ENCODE measurements at places on chromosomes 12 and 14.

GRCh38 chr14:104503691-104504090, 75.9 kb upstream of the C14orf180 start:
- DNase-seq, result no peak

- no peak for DNase-seq
Observed at GRCh38 chr14:94113908-94114588, 3.5 kb downstream of the IFI27 start.

DNA sequence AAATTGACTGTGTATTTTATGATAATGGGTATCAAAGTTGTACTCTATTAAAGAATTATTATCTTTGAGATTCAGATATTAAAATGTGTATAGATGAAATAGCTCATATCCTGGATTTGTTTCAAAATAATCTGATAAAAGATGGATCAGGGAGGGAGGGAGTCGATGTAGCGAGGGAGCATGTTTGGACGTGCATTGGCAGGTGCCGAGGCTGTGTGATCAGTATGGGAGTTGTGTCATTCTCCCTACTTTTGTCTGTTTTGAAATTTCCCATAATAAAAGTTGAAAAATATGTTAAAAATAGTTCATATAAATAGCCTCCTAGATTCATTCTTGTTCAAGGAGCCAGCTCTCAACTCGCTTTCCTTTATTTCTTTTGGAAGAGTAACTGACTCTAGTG, 171.6 kb upstream of the HIF1A start:
- DNase-seq, result no peak

GRCh38 chr14:104976198-104977007, 1.8 kb downstream of the AHNAK2 start:
- peak; percentile 72 for DNase-seq

DNA sequence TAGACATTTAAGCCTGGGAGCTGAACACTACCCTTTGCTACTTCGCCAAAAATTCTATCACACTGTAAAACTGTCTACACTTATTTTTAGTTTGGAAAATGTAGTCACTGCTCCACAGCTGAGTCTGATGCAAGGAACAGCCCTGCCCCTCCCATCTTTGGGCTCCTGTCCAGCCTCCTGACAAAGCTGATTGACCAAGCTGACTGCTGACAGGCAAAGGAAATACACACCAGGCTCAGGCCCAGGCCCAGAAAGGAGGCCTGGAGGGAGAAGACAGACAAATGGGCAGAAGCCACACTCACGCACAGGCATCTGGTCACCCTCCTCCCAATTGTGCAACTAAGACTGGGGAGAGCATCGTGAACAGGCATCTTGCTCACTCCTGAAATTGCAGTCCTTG, 55.3 kb downstream of the ISCA2 start:
- no peak for DNase-seq

- DNase-seq, result no peak
Observed at GRCh38 chr12:6818222-6818621, 3.4 kb upstream of the GPR162 start.

GRCh38 chr14:77195766-77196165, 14.2 kb downstream of the TMEM63C start:
- no peak for DNase-seq

DNA sequence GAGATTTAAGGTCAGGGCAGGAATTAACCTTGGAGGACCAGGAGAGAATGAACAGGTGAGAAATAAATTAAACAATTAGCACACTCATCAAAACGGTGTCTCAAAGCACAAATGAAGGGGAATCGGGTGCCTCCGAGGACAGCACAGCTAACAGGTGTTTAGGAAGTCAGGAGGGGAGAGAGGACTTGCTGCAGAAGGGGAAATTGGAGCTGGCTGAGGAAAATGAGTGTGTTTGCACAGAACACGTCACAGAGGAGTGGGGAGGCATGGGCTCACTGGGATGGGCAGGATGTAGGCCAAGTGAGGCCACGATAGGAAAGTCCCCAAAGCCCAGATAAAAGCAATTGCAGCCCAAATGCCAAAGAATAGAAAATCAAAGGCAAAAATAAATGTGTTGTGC, 121.7 kb downstream of the ZNF664 start:
- no peak for DNase-seq

- DNase-seq, result no peak
Observed at GRCh38 chr12:131034631-131035244, 81.0 kb downstream of the ADGRD1 start.

- DNase-seq, result peak; percentile 73
Observed at GRCh38 chr12:120286768-120287490, 4.8 kb downstream of the RNU4-2 start.

DNA sequence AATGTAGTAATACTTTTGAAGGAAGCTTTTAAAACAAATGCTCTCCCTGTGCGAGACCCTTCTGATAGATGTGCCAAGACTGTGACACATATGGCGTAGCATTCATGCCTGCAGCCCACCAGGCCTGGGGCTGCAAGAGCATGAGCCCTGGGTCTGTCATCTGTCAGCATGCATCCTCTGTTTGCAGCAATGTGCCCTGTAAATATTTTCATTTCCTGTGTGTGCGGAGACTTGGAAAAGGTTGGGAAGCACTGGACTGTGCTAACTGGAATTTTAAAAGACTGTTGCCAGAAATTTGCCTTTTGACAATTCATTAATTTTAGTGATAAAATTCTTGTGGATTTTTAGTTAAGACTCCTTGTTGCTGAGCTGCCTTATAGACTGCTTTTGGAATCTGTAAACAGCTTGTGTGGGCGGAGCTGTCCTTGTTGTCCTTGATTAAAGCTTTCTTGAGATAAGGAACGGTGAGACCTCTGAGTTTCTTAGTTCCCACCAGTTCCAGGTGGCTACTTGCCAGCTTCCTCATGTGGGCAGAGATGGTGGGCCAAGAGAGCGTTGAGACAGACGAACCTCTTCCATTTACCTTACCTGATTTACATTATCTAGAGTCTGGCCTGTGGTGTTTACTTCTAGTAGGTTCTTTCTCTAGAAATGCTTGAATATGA, 23.4 kb downstream of the MARK3 start:
- DNase-seq, result no peak

DNA sequence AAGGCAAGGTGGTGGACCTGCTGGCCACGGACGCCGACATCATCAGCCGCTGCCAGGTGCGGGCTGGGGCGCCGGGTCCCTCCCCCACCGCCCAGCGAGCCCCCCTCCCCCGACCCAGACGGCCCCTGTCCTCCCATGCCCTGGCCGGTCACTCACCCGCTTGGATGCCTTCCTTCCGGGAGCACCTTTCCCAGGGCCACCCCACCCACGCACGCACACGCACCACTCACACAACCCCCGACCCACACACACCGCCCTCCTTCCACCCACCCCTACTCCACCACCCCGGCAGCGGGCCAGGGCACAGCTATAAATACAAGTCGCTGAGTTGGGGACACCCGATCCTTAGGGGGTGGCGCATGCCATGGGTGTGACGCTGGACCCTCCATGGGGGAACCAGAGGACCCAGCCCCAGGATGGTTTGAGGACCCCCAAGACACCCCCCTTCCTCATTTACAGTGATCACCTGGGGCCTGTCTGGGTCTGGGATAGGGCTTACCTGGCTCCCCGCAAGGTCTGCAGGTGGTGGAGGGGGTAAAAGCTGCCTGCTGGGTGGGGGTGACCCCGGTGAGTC, 465 bp downstream of the ADSS1 start:
- no peak for DNase-seq

DNA sequence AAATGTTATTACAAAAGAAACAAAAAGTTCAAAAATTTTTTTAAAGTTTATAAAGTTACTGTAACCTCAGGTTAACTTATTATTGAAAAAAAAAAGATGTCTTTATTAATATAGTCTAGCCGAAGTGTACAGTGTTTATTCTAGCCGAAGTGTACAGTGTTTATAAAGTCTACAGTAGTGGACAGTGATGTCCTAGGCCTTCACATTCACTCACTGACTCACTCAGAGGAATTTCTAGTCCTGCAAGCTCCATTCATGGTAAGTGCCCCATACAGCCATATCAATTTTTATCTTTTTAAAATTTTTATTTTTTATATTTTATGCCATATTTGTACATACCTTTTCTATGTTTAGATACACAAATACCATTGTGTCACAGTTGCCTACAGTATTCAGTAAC, 10.4 kb downstream of the ATG2B start:
- no peak for DNase-seq

DNA sequence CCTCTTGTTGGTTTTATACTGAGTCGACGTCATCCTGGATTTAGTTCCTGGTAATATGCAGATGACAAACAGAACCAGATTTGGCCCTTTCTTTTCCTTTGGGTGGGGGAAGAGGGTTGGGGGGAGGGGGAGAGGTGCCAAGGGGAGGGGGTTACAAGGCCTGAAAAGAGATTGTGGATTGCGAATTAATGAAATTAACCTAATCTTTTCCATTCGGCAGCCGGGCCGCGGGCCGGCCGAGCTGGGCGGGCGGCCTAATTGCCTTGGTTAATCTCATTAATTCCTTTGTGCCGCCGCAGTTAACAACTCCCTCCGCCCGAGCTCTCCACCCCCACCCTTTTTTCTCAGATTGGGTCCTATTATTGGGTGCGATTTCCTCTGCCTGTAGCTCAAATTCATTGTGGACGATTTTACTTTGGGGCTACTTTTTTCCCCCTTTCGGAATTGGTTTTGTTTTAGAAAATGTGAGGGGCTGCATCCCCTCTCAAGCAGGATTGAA, 387 bp upstream of the GSC start:
- DNase-seq, result no peak

DNA sequence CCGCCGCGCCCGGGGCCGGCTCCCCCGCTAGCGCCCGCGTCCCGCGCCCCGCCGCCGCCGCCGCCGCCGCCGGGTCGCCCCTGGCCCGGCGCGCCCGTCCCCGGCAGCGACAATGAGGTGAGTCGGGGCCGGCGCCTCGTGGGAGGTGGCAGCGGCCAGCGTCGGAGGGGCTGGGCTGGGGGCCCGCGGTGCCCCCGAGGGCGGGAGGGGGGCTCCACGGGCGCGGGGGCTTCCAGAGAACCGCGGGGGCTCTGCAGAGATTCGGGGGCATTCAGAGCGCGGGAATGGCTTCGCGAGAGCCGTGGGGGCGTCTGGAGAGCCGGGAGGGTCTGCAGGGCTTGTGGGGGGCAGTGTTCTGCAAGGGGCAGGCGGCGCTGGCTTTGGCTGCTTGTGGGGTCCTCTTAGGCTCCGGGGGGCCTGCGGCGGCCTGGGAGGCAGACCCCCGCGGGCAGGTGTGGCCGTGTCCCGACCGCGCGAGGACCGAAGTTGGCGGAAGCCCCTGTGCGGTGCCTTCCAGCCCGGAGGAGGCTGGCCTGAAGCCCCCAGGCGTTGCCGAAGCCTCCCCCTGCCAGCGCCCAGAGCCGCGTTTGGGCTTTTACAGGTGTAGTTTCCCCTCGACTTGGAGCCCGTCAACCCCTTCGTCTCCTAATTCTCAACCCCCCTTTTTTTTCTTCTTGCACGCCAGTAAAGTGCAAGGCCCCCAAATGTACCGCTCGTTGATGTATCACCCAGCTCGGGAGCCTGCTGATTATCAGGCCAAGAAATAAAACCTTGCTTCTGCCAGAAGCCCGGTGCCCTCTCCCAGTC, 93.1 kb upstream of the EVL start:
- DNase-seq, result no peak

Data from foreskin keratinocyte (primary cell).